ENCODE measurements at places on chromosomes 5 and 9. TPM values are rescaled to one million over a fixed set of nuclear protein-coding genes. Genes with fewer than 3 reads are reported as not detected.

The TEX48 gene
- not detected for total RNA-seq

DNA sequence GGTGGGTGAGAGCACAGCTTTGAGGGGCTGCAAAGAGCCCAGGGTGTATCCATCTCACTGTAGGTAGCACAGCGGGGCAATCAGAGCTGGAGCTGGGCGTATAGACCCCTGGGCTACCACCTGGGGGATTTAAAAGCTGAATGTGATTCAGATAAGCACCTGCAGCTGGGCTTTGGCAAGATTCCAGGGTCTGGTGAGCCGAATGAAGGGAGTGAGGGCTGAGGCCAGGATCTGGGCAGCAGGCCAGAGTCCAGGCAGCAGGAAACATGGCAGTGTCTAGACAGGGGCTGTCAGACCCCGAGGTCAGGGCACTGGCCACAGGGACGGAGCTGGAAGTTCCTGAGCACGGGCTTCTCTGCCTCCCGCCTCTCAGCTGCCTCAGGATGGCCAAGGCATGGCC, 8.7 kb downstream of the ASS1 start:
- DNase-seq = no peak

- no peak for DNase-seq
These were observed 341.9 kb downstream of the TMEM167A start for GRCh38 chr5:82735160-82735789.

DNA sequence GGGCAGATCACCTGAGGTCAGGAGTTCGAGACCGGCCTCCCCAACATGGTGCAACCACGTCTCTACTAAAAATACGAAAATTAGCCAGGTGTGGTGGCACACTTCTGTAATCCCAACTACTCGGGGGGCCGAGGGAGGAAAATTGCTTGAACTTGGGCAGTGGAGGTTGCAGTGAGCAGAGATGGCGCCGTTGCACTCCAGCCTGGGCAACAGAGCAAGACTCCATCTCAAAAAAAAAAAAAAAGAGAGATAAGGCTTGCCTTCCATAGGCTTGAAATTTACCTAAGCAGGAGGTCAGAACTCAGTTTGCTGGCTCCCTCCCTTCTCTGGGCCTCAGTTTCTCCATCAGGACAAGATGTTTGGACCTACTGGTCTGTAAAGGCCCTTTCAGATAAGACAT, 1.3 kb downstream of the SPOUT1 start:
- DNase-seq = no peak

GRCh38 chr5:173234129-173234790, 746 bp downstream of the NKX2-5 start:
- no peak for DNase-seq

- DNase-seq = no peak
These were observed 72.6 kb downstream of the OXCT1 start for GRCh38 chr5:41797662-41798061.

DNA sequence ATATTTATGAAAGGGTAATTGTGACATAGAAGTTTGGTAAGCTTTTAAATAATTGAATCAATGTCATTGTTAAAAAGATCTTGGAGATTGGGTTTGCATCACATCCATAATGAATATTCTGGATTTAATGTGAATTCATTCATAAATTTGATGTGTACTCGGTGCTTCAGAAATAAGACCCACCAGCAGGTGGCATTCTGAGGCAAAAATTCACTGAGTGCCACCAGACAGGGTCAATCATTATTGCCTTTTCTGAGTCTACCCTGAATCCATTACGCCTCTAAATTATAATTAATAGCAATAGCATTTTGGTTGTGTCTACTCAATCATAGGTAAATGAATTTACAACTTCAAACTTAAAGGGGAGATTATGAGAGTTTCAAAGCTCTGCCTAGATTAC, 1.0 kb downstream of the TRPC7 start:
- DNase-seq = no peak

DNA sequence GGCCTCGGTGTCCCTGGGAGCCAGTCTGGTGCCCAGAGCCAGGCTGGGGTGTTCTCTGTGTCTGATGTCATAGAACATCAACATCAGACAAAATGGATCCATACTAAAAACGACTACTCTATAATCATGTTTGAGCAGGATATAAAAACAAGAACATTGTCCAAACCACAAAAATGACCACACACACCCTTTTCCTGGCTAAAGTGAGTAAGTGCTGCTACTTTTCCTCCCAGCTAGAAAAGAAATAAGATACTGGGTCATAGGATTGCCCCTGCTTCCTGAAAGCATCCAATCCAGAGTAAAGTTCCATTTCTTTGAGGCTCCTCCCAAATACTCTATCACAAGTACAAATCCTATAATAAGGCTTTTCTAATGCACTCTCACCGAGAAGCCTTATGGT, 19.7 kb upstream of the TRAF1 start:
- DNase-seq = no peak

GRCh38 chr9:114025760-114026159, 52.3 kb downstream of the AMBP start:
- DNase-seq = no peak

DNA sequence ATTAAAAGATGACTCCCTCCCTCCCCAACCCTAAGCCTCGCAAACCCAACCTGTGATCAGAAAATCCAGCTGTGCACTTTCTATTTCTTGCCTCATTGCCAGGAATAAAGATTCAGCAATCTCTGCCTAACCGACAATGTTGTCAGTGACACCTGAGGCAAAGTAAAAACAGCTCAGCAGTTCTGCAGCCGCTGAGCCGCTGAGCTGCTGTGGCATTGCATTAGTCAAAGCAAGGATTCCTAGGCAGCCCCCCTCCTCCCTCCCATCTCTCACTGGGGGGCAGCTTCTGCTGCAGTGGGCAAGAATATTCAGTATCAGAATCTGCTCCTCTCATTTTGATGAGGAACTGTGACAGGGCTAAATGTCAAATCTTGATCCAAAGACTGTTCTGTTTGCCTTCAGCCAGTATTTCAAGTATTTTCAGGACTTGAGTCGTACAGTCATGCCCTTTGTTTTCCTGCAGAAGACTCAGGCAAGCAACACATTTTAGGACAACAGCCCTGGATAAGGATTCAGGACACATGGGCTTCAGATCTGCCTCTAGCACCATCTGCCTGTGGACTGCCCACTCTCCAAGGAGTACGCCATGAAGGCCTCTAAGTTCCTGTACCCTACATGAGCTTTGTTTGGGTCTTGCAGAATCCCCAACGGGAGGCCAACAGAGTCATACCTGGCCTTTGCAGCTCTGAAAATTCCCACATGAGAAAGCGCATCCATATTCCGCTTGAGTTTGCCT, 41.1 kb upstream of the DAP start:
- DNase-seq = no peak

DNA sequence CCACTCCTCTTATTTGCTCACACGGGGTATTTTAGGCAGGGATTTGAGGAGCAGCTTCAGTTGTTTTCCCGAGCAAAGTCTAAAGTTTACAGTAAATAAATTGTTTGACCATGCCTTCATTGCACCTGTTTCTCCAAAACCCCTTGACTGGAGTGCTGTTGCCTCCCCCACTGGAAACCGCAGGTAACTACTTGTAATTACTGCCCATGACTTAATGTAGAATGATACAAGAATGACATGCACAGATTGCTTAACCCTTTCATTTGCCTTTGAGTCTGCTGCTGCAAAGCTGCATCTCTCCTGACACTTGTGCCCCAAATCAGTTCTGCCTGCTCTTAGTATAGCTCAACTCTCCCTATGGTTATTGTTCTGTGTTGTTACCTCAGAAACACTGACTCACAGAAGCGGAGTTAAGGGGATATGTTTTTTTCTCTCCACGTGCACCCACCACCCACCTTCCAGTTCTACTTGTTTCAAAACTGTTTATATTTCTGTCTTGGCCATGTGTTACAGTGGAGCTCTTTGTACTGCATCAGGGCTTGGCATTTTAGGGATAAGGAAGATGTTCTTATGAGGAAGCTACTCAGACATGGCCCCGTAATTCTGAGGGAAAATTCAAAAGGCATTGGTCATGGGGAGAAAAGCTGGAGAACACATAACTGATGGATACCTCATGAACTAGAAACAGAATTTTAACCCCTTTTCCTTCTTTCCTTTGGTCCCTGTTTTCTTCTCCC, 2.3 kb downstream of the ADRB2 start:
- DNase-seq = no peak
